Activated CD8-positive, alpha-beta memory T cell treated with anti-CD3 and anti-CD28 coated beads, Interleukin-2, amount 50 U/mL, for 4 hours (primary cell): ENCODE measurements at places on chromosomes 16 and 17.

DNA sequence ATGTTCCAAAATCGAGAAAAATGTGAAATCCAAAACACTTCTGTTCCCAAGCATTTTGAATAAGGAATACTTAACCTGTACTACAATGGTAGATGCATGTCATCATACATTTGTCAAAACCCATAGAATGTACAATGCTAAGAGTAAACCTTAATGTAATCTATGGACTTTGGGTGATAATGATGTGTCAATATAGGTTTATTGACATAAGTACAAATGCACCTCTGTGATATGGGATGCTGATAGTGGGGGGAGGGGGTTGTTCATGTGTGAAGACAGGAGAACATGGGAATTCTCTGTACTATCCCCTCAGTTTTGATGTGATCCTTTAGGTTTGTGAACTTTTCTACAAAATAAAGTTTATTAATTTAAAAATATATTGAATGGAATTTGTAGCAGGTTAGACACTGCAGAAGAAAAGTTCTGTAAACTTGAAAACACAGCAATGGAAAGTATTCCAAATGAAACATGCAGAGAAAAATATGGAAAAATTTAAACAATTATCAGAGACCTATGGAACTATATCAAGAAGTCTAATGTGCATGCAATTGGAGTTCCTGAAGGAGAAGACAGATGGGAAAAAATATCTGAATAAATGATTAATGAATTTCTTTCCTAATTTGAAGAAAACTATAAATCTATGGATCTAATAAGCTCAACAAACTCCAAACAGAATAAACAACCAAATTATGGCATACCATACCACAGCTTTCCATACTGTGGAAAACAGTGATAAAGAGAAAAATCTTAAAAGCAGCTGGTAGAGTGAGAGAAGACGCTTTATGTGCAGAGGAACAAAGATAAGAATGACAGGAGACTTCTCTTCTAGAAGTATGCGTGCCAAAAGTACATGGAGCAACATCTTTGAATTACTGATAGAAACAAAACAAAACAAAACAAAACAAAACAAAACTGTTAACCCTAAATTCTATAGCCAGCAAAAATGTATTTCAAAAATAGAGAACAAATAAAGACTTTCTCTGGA, 34.7 kb upstream of the MSI2 start:
- no peak for DNase-seq

DNA sequence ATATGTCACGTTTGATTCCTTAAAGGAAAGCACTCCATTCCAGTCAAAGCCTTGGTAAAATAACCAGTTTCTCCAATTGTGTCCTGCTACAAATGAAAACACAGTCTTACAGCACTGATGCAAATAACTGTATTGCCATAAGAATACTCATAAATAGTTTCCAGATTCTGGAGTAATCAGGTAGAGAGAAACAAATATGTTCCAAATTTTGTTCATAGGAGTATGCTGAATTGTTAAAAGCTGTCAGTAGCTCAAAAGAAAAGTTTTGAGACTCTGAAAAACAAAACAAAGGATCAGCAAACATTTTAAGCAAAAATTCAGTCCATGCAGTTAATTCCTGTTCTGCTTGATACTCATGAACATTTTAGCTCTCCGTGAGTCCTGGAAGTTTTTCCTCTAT, 7.8 kb downstream of the DHRS7B start:
- no peak for DNase-seq

GRCh38 chr16:55136356-55137150, 187.4 kb upstream of the IRX6 start:
- DNase-seq, result no peak

GRCh38 chr17:42101513-42102292, 3.4 kb upstream of the ZNF385C start:
- peak; percentile 69 for DNase-seq

- peak; percentile 32 for DNase-seq
Observed at GRCh38 chr17:28925912-28926365, 23.1 kb upstream of the DHRS13 start.

GRCh38 chr16:81767987-81768592, 11.0 kb upstream of the PLCG2 start:
- DNase-seq, result no peak

GRCh38 chr16:85626191-85626981, 13.3 kb downstream of the GSE1 start:
- DNase-seq, result no peak

DNA sequence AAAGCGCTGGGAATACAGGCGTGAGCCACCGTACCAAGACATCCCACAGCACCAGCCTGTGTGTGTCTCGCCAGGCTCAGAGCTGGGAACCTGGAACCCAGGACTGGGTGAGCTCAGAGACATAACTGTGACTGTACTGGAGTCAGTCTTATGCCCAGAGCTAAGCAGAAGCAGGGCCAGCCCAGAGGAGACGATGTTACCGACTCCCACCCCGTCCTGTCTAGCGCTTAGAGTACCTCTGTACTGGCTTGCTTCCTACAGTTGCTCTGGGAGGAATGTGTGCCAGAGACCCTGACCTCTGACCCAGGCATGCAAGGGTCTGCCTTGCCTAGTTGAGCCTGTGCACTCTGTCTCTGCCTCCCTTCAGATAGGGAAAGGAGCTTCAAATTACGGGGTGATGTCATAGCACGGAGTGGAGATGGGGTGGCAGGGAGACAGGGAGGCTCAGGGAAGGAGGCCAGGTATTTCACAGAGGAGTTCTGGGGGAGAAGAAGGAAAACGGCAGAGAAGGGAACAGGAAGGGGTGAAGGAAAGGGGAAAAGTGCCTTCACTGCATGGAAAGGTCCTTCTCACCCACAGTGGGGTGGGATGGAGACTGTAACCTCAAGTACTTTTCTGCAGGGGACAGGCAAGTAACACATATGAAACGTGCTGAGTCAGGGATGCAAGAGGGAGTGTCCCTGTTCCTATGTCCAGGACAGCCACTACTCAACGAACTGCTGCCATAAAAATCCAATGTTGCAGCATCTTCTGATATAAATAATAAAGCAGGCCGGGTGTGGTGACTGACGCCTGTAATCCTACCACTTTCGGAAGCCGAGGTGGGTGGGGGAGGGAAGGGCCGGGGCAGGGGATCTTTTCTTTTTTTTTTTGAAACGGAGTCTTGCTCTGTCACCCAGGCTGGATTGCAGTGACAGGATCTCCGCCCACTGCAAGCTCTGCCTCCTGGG, 5.8 kb upstream of the ARMC5 start:
- DNase-seq, result no peak

DNA sequence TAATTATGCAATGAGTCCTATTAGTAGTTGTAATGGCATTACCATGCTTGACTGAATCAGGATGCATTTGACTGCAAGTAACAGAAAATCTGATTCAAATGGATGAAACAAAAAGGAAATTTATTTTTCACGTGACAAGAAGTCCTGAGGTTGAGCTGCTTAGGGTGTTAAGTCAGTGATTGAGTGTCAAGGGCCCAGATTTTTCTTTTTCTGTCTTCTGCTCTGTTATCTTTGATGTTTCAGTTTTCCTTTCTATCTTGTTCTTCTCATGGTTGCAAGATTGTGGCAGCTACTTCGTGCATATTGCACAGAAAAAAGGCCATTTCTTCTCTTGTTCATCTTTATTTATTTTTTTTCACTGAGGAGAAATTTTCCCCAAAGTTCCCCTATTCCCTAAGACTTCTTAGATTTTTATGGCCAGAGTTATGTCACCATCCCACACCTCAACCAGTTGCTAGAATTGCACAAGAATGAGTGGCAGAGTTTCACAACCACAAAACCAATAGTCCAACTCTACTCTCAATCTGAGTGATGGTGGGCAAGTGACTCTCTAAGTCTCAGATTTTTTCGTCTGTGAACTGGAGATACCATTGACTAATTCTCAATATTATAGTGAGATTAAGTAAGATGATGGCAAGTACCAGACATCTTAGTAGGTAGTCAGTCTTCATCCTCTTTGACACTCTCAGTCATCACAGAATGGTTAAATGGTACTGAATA, 15.7 kb upstream of the GPR139 start:
- no peak for DNase-seq

DNA sequence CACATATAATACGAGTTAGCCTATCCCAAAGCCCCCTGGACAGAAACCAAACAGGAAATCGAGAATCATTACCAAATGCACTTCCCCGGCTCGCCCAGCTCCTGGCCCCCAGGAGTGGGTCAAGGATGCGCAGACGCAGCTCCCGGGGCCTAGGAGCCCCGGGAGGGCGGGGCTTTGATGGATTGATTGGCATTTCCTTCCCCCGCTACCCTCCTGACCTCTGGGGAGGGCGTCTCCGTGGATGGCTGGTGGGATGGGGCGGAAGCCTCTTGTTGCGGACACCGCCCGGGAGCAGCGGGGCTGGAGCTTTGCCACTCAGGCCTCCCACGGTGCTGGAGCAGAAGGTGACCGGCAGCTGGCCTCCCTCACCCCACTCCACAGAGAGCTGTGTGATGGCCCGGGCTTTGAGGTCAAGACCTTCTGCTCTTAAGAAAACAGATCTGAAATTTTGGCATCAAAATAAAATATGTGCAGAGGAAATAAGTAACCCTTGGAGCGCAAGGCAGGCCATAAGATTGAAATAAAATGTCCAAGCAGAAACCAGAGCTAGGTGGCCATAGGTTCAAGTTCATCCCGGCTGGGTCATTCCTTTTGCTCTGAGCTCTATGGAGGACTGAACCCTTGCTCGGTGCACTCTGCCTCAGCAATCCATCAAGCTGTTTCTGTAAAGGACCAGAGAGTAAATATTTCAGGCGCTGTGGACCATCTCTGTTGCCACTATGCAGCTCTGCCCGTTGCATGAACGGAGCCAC, 262.3 kb downstream of the SOX9 start:
- no peak for DNase-seq

- DNase-seq, result peak; percentile 65
Observed at GRCh38 chr17:42275527-42276358, 448 bp downstream of the STAT5B start.

GRCh38 chr17:42284566-42284965, 3.7 kb upstream of the STAT5A start:
- no peak for DNase-seq

- DNase-seq, result no peak
Observed at GRCh38 chr17:47267354-47267828, 13.8 kb downstream of the ITGB3 start.

DNA sequence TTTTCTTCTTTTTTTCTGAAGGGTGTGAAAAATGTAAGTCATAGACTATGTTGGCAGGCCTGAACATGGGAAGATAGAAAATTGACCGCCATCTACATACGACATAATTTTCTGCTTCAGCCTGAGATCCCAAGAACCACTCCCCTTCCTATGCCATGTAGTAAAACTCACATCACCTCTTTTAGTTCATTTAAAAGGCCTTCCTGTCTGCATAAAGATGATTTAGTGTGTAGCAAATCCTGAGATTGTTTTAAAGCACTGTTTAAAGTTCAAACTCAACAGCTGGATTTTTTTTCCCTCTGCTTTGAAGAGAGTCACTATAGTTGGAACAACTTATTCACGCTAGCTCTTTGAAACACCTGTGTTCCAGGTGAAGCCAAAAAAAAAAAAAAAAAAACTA, 101.5 kb downstream of the NLK start:
- DNase-seq, result no peak

GRCh38 chr16:49441366-49441780, 67.8 kb downstream of the C16orf78 start:
- DNase-seq, result peak; percentile 58

DNA sequence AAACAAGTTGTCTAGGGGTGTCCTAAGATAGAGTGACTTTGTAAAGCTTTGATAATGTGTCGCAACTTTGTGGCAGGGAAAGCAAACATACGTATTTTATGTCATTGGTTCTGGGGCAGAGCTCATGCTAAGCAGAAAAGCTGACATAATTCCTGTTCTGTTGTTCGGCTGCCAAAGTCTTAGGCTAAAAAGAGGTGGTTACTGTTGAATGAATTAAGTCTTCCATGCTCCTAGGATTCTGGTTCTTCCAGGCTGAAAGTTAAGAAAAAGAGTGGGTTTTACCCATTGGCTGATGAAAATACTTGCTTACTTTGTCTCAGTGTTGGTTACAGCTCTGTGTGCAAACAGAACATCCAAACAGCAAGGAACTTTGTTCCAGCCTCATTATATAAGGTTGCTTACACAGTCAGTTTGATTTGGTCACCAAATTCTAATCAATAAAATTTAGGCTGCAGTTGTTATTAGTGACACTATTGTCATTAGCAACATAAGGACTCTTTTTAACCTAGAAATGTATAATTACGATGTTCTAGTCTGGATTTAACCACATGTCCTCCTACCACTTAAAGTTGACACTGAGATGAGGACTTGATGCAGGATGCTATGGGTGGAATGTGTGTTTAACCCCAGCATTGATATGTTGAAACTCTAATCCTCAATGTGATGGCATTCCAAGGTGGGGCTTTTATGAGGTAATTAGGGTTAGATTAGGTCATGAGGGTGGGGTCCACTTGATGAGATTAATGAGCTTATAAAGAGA, 114.0 kb upstream of the GOT2 start:
- no peak for DNase-seq

- DNase-seq, result no peak
Observed at GRCh38 chr16:11665071-11665491, 3.2 kb upstream of the SNN start.

- DNase-seq, result no peak
Observed at GRCh38 chr17:59185997-59186396, 23.8 kb upstream of the SMG8 start.

DNA sequence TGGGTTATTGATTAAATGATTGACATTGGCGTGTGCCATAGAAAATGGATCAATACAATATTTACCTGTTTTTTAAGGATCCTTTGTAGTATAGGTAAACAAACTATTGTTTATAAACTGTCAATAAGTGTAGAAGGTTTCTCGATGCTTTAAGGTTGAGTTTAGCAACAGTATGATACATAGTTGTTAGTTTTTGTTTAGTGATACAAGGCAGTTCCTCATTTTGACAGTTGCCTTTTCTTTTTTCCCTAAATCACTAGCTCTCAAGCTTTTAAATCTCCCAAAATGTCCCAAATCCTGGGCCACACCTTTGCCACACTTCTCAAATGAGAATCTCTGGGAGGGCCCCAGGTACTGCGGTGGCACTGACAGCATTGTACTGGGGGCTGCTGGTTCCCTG, 57.3 kb downstream of the EPN2 start:
- no peak for DNase-seq

- DNase-seq, result no peak
Observed at GRCh38 chr17:57370037-57370581, 113.8 kb downstream of the MSI2 start.

DNA sequence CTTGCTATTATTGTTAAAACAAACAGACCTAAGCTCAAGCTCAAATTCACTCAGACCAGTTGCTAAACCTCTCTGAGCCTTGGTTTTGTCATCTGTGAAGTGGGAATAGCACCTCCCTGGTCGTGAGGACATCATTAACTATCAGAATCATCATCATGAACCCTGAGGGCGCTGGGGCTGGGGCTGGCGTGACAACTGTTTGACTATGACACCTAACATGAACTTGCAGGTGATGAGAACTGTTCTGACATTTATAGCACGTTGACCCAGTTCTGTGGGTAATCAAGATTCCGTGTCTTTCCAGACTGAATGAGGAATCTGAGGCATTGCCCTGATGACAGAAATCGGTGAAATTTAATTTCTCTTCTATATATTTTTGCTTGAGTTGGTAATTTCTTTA, 71.3 kb upstream of the CDH5 start:
- no peak for DNase-seq
